ENCODE measurements at places on chromosomes 2 and 18.
A peak's percentile ranks its signal among the peaks of the same experiment; 100 is the strongest.

GRCh38 chr2:75098856-75099255, 100.5 kb downstream of the TACR1 start:
- no peak for DNase-seq

DNA sequence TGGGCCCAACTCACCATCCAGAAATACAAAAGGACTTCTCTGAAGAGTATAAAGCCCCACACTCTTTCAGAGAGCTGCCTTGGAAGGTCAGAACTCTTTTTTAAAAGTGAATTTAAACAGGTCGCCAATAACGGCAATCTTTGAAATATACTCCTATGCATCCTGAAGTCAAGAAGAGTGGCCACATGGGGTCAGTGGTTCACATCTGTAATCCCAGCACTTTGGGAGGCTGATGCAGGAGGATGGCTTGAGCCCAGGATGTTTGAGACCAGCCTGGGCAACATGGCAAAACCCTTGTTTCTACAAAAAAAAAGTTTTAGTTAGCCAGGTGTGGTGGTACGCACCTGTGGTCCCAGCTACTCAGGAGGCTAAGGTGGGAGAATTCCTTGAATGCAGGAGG, 68.1 kb upstream of the FZD7 start:
- DNase-seq, result no peak

GRCh38 chr2:237555560-237555959, 10.8 kb upstream of the PRLH start:
- DNase-seq, result no peak

DNA sequence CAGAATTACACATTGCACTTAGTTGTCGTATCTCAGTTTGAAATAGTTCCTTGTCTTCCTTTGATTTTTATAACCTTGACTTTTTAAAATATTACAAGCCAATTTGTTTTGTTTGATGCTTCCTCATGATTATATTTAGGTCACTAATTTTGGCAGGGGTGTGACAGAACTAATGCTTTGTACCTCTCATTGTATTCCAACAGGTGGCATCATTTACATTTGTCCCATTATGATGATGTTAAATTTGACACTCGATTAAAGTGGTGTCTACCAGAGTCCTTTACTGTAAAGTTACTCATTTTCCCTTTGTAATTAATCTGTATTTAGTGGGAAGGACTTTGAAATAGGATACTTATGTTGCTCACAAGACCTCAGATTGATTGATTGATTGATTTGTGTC, 21.5 kb upstream of the MFSD2B start:
- DNase-seq, result no peak

DNA sequence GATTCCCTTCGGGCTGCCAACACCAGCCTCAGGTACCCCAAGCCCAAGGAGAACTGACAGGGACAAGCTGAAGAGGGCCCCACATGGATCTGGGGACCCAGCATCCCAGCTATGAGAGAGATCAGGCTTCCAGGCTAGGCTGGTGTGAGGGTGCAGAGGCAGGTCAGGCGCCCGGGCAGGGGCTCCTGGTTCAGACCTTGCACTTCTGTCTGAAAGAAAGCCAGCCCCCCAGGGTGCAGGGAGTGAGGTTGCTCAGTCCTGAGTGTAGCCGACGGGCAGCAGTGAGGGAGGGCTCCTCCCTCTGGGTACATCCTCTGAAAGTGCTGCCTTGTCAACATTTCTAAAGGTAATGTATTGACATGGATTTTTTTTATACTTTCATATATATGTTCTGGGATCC, 33.1 kb downstream of the KCNF1 start:
- no peak for DNase-seq

DNA sequence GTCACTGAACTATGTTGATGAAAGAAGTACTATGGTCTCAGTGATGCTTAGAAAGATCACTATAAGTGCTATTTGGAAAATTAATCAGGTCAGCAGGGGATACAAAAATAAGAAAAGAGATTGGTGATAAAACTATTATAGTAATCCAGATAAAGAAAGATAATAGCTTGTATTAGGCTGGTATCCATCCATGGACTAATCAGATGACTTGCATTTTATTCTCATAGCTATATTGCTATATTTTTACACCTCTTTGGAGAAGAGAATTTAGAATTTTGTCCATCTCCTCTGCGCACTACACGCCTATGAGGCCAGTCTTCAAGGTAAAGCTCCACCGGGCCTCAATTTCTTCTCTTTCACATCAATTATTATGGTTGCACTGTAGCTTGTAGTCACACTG, 635.1 kb upstream of the DDX18 start:
- no peak for DNase-seq

GRCh38 chr2:173606619-173607248, 252.1 kb downstream of the CDCA7 start:
- DNase-seq, result no peak

GRCh38 chr18:26215247-26215970, 10.8 kb upstream of the TAF4B start:
- no peak for DNase-seq

DNA sequence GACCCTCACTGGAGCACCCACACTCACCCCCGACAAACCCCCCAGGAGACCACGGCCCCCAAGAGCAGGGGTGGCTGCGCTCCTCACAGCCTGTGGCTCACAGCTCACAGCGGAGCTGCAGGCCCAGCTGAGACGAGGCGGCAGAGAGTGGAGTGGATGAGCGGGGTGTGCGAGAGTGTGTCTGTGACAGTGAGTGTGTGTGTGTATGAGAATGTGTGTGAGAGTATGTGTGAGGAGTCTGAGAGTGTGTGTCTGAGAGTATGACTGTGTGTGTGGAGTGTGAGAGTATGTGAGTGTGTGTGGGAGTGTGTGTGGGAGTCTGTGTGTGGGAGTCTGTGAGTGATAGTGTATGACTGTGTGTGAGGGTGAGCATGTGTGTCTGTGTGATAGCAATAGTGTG, 55.3 kb upstream of the ID2 start:
- no peak for DNase-seq

DNA sequence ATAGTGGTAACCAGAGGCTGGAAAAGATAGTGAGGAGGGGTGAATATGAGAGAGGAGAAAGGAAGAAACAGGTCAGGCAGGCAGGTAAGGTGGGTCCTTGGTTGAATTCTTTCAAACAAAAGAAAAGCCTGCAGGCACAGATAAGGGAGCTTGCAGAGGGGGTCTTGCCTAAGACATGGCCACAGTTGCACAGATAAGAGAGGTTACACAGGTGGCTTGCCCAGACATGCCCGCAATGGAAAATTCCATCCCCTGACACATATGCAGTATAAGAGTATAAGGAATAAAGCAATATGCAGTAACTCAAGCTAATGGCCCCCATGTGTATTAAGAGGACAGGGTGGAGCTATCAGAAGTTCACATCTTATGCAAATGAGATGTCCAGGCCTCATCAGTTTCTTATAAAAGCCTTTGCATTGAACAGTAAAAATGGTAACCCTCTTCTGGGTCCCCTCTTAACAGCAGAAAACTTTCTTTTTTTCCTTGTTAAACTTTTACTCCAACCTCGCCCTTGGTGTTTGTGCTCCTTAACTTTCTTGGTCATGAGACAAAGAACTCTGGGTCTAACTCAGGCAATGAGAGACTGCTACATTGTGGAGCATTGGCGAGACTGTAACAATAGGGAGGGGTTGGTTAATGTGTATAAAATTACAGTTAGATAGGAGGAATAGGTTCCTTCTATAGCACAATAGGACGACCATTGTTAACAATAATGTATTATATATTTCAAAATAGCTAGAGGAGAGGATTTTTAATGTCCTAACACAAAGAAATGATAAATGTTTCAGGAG, 764.6 kb downstream of the TSN start:
- no peak for DNase-seq

DNA sequence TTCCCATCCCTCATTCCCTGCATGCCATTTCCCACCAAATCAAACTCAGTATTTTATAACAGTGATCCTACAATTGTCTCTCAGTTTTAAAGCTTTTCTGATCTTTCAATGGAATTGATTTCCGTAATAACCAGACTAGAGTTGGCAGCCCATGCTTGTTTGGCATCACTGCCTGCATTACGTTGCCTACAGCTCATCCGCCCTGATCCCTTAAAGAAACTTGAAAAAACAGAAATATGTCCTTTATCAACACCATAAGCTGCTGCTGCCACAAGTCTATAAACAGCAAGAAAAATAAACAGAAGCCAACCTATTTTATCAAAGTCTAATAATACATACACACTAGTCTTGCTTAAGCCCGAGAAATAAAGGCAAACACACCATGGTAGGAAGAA, 331.0 kb downstream of the METTL4 start:
- DNase-seq, result peak; percentile 20

GRCh38 chr2:227862227-227862740, 9.1 kb upstream of the DAW1 start:
- no peak for DNase-seq

- no peak for DNase-seq
Measured at GRCh38 chr2:197821550-197822289, 17.3 kb downstream of the PLCL1 start.

GRCh38 chr2:230687498-230687897, 25.1 kb upstream of the CAB39 start:
- no peak for DNase-seq

GRCh38 chr2:232230560-232230959, 148.0 kb upstream of the ALPP start:
- no peak for DNase-seq

DNA sequence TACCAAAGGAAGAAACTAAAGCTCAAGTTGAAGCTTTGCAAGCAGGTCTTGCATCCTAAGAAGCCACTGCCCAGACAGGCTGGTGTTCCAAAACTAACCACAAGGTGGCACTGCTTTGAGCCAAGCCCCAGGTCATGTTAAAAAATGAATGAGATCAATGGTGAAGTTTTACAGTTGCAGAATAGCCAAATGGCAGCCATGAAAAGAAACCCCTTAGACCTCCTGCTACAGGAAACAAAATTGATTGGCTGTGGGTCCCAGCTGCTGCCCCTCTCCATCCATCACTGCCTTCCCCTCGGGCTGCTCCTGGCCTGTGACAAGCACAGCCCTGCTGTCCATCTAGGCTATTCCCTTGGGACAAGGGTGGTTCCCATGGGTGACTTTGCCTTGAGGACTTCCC, 20.7 kb upstream of the MREG start:
- DNase-seq, result peak; percentile 38

DNA sequence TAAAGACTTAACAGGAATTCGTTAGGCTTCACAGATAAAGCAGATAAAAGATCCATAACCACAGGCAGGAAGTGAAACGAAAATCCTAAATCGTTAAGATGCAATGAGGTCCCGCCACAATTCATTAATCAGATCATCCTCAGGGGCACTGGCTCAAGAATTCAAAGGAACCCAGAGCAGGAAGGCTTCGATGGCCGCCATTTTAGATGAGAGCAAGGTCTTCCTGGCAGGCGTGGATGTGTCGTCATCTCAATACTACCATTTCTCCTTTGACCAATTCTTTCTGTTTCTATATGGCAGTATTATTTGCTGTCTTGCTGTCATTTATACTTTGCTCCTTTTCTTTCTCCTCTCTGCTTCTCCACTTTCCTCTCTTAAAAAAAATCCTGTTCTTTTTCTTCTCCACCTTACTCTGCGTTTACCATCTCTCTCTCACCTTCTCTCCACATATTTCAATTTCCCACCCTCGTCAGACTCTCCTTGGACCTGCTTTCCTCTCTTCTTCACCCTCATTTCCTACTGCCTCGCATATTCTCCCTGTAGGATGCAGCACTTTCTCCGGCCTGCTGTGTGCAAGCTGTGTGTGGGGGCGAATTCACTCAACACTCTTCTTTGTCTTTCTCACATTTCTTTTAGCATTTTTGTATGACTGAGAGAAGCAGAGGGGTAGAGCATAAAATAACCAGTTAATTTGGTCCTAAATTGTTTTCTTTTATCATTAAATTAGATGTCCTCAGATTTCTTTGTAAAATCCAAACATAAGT, 35.1 kb upstream of the LHCGR start:
- DNase-seq, result no peak

DNA sequence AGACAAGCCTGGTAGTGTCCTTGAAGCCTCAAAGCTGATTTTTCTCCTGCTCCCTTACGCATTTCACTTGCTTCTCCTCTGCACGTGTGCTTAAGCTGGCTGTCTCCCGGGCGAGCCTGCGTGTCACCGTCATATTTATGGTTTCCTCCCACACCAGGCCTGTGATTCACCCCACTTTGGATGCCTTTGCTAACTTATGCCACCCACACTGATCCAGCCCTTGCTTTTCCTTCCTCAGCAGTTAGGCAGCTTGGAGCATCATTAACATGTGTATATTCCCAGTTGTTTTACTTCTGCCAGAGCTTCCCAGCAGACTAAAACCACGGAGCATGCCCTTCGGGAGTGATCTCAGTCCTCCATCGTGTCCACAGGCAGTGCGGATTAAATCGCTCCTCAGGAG, 2.2 kb downstream of the ST3GAL5 start:
- peak; percentile 95 for DNase-seq

DNA sequence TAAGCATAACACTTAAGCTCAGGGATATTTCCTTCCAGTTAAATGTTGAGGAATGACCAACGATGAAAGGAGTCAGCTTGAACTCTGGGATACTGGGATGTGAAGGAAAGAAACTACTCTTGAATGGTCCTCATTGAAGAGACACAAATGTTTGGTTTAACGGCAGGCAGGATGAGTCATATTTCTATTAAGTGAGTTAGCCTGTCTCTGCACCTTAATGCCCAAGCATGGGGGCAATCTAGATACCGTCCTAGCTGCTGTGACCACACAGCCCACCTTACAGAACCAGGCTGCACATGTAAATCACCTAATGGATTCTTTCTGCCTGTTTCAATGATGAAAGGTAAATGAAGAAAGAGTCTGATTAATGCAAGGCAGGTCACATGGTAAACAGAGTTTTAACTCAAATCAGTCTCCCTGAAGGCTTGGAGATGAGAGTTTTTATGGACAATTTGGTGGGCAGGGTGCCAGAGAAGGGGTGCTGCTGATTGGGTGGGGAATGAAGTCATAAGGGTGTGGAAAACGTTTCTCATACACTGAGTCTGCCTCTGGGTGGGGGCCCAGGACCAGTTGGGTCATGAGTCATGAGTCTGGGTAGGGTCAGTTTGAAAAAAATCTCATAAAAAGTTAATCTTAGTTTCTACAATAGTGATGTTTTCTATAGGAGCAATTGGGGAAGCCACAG, 144.6 kb upstream of the MMADHC start:
- peak; percentile 77 for DNase-seq

GRCh38 chr2:48227617-48228344, 302.2 kb upstream of the STON1 start:
- DNase-seq, result no peak

- DNase-seq, result no peak
Measured at GRCh38 chr2:132559921-132560320, 110.1 kb downstream of the LYPD1 start.

DNA sequence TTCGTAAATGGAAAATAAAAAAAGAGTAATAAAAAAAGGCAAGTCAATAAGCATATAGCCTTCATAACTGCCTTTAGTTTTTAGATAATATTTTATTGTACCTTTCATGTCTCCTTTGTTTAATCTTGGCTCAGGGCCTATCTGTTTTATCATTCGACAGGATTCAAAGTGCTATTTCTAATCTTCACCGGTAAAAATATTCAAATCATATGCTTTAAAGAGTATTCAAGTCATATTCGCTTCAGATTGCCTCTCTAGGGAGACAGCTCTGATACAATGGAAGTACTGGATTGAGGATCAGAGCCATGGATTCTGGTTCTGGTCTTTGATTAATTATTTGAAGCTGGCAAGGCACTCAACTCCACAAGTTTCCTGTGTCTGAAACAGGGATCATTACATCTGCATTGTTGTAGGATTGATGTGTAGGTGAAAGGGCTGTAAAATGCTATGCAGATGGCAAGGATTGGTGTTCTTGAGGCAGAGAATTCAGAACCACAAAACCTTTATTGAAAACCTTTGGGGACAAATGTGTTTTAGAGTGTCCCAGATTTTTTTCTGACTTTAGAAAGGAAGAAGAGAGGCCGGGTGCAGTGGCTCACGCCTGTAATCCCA, 84.3 kb upstream of the RAPH1 start:
- no peak for DNase-seq

All from stromal cell of bone marrow (primary cell).